ENCODE measurements at places on chromosomes 7 and 10.

DNA sequence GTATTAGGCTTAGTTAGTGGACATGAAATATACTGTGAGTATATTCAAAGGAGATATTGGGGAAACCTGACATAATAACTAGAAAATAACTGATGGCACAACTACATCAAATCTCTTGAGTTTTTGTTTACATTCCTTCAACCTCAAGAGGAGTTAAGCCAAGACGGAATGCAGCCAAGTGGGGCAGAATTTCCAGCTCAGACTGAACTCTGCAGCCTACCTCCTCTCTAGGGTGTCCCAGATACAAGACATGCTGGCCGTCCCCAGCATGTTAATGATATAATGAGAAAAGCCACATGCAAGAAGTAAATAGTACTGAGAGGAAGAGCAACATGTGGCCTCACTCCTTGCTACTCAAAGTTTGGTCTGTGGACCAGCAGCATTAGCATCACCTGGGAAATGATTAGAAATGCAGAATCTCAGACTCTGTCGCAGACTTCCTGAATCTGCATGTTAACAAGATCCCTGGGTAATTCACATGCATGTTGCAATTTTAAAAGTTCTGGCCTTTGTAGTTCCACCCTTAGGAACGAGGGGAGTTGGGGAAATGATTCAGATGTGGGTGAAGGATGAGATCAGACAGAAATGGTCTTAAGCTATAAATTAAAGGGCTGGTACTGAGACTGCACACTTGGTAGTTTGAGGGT, 118.4 kb upstream of the CACUL1 start:
- DNase-seq = no peak

DNA sequence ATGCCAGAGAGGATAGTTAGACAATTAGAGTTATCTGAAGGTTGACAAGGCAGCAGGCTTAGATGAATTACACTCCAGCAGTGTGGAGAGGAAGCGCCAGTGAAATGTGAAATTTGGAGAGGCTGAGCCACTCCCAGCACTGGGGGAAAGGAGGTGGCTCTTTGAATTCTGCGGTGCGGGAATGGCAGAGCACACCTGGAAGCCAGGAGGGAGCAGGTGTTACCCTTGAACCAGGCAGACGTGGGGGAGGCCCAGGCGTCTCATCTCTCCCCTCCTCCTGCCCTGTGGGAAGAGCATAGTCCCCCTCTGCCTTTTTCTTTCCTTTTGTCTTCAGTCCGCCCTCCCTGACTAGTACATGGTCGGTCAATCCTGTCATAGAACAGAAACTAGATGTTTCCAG, 203.1 kb downstream of the DPP6 start:
- no peak for DNase-seq

DNA sequence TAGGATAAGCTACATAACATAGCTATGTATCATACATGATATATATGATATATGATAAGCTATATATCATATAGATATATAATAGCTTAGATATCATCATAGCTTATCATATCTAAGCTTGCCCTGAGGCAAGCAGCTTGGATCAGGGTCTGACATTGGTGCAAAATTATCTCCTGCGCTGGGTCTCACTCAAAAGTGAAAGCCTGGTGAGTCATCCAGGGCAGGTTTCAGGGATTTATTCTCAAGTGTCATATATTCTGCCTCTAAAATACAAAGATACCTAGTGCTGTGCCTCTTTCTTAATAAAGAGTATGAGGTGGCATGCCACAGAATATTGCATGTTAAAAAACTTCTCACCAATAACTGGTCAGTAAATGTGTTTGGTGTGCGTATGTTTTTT, 105.9 kb downstream of the CDC14C start:
- no peak for DNase-seq

GRCh38 chr7:137547485-137547884, 204.0 kb upstream of the PTN start:
- peak; percentile 50 for DNase-seq

GRCh38 chr7:33072471-33072870, 9.9 kb upstream of the NT5C3A start:
- DNase-seq = peak; percentile 75

- DNase-seq = no peak
These were observed 225.4 kb downstream of the PAXIP1 start for GRCh38 chr7:154777489-154777888.

DNA sequence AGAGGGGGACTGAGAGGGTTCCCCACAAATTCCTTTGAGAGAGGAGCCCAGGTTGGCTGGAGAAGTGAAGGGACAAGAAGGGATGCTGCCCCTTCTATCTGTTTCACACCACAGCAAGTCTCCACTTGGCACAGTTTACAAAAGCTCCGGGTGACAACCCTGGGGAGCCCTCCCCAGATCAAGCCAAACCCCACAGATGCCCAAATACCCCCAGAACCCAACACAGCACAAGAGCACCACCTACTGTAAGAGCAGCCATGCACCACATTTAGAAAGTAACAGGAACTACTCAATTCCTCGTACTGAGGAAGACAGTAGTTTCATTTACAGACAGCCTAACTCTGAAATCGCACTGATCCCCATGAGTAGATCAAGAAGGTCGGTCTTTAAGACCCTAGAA, 67.8 kb upstream of the ATP6V0A4 start:
- DNase-seq = no peak

All from fibroblast of skin of right quadriceps (primary cell).